AG20443 (cell line): ENCODE measurements at places on chromosomes 2 and 18.
A peak's percentile ranks its signal among the peaks of the same experiment; 100 is the strongest.

- no peak for DNase-seq
Measured at GRCh38 chr2:28424799-28425463, 32.3 kb downstream of the FOSL2 start.

DNA sequence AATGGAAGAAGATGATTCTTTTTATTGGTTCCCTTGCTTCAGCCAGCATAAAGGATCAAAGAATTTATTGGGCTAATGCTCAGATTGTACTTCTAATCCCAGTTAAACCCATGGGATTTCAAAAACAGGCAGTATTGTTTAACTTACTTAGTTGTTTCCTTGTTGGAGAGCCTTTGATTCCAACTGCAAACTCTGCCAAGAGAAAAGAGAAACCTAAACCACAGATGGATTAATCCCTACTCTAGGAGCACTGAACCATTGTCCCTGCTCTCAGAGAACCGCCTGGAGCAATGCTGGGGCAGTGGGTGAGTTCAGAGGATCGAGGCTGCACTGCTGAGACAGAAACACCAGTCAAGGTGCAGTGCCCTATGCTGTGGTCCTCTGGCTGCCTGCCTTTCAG, 44.9 kb upstream of the SIGLEC15 start:
- DNase-seq, result peak; percentile 7

- DNase-seq, result peak; percentile 52
Measured at GRCh38 chr2:205352593-205352992, 329.7 kb upstream of the NRP2 start.

DNA sequence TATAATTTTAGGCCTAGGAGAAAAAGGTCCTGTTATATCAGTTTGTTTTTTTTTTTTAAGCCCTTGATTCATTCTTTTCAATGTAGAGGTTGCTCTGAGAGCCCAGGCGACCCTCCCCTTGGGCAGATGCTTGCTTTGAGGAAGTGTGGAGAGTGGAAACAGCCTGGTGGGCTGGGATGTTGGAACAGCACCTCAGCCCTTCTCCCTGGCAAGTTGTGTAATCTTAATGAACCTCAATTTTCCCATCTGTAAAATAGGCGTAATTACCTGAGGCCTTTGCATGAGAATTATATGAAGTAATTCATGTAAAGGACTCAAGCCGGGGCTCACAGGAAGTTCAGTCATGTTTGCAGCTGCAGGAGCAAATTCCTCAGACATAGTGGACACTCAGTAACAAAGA, 49.7 kb upstream of the POMC start:
- no peak for DNase-seq

- no peak for DNase-seq
Measured at GRCh38 chr2:159229476-159230144, 56.9 kb downstream of the WDSUB1 start.
